ENCODE measurements at places on chromosomes 2 and 18.

DNA sequence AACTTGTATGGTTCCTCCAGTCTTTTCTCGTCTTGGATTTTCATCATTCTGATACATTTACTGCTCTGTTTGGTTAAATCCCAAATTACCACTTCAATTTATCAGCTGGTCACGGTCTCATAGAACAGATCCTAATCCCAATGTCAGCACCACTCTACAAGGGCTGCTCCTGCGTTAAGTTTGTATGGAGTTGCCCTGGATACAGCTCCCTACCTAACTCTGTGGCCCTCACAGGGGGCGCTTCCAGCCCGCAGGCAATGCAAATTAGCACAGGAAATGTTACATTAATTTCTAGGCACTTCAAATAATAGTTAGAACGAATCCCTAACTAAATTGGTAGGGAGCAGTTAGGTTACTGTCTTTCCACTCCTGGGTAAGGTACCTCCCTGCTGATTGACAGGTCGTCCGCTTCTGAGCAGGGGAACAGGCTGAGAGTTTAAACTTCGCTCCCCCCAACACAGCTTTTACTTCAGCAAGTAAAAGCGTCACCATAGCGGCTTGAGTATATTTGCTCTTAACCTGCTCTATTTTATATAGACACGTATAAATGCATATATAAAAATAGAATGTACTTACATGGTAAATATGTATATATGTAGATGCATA is 238.5 kb upstream of the FANCL start:
- peak; percentile 32 for DNase-seq

- DNase-seq = no peak
Observed at GRCh38 chr2:88614497-88615157, 12.6 kb downstream of the EIF2AK3 start.

GRCh38 chr18:32284284-32284683 is 94.4 kb downstream of the MEP1B start:
- DNase-seq = no peak

GRCh38 chr18:26993568-26993967 is 128.1 kb upstream of the AQP4 start:
- no peak for DNase-seq

DNA sequence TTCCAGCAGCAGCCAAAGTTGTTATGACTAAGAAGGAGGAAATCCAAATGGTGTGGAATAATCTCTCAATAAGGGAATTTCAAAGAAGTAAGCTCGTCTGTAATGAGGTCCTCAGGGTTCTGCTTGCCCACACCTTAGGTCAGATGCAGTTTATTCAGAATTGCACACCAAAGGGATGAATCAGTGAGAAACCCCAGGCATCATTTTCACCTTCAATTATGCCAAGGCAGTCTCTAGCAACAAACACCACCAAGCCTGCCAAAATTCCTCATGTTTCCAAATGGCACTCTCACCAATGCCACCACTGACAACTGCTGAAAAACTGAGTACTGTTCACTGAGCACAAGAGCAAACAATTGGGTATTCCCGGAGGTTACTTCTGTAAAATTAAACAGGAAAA is 43.6 kb downstream of the KCNG3 start:
- DNase-seq = no peak

GRCh38 chr18:48956356-48956755 is 5.6 kb upstream of the SMAD7 start:
- DNase-seq = no peak

- DNase-seq = no peak
Observed at GRCh38 chr2:109282360-109282759, 153.4 kb downstream of the SH3RF3 start.

DNA sequence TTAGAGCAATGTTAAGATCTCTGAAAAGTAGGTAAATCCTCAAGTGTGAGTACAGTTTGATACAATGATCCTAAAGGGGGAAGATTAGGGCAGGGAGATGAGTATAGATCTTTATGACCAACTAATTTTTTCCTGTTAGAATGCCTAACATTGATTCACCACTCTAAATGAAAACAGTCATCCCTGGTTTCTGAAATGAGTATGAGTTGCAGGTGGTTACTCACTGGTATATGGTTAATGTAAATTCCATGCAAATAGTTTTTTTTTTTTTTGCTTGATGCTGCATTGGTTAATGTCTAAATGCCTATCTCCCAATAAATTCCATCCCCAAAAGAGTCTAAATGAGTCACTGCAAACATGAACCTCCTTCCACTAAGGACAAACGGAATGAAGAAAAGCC is 55.0 kb upstream of the SERPINB2 start:
- no peak for DNase-seq

DNA sequence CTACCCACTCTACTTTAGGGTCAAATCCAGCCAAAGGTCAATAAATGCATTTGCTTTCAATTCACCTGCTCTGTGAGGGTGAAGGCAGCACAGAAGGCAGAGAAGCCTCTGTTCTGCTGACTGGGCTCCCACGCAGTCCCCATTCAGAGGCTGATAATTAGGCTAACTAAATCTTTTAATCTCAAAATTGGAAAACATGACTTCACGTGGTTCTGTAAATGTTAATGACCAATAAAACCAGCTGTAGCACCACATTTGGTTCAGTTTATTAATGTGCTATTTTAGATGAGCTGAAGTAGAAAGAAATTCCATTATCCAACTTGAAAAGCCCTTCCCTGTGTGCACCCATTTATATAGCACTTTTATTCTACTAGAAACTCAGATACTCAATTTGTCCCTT is 310.6 kb downstream of the C1D start:
- no peak for DNase-seq

GRCh38 chr18:10495936-10496335 is 29.9 kb upstream of the NAPG start:
- no peak for DNase-seq

Measured in NCI-H1436 treated with DMSO at 0.1 percent for 48 hours (cell line).